Keratinocyte (primary cell): ENCODE measurements at places on chromosomes 3 and 15. TPM values are rescaled to one million over a fixed set of nuclear protein-coding genes. Genes with fewer than 3 reads are reported as not detected.

- no peak overlapping the region for H3K27ac ChIP-seq
- H3K27me3 ChIP-seq: no peaks in the 10 kb centered on the region
- no peaks in the 10 kb centered on the region for H3K4me1 ChIP-seq
Measured at GRCh38 chr15:84666373-84666772, 8.4 kb upstream of the NMB start.

DNA sequence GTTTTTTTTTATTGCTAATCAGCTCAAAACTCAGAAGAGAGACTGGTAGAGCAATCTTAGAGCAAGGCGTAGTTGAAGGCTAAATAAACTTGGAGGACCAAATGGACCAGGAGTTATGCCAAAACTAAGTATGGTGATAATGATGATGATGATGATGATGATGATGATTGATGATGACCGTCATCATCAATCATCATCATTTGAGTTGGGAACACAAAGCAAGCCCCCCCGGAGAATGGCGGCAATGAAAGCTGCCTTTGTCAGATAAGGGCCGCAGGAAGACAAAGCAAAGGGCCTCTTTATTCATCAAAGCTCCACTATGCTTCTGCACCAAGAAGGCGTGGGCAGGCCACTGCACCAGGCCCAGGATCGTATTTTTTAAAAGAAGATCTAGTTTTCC is 82.1 kb upstream of the RAD18 start:
- DNase-seq: no peak
- H3K4me1 ChIP-seq: no peaks in the 10 kb centered on the region
- H3K27me3 ChIP-seq: no peaks in the 10 kb centered on the region
- H3K36me3 ChIP-seq: peaks cover 11% of the 10 kb centered on the region
- H3K4me3 ChIP-seq: no peak overlapping the region

DNA sequence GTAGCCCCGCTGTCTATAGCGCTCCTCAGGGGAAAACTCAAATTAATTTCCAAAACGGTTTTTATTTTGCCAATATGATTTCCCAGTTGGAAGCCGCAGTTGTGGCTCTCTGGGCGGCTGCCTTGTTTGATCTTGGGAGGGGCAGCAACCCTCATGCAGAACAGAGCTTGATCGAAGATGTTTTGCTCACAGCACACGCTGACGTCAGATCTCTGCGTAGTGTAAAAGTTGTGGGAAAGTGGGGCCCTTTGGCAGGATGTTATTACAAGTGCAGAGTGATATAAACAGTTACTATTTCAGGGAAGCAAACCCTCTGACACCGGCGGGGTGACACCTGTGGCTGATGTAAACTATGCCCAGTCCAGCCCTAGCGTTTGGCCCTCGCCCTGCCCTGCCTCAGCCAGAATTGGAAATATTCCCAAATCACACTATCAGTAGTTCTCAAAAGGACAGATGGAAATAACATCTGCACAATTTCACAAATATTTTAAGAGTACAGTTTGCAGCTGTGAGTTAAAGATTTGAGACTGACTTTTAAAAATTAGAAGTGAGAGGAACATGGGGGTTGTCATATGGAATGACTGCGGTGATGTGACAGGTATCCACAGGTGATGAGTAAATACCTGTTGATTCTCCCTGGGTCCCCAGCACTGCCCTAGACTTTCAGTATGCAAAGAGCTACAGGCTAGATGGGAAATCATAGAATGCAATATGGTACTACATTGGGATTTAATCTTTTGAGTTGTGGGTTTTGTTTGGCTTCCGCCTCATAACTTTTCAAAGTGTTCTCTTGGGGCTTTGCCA is 1.7 kb downstream of the SYNM start:
- DNase-seq: no peak
- H3K4me3 ChIP-seq: no peak overlapping the region
- no peaks in the 10 kb centered on the region for H3K36me3 ChIP-seq
- no peaks in the 10 kb centered on the region for H3K4me1 ChIP-seq

GRCh38 chr3:22632536-22632935 is 570.6 kb upstream of the UBE2E2 start:
- no peak for DNase-seq
- H3K36me3 ChIP-seq: no peaks in the 10 kb centered on the region
- no peaks in the 10 kb centered on the region for H3K4me1 ChIP-seq
- H3K27ac ChIP-seq: no peak overlapping the region
- no peak overlapping the region for H3K4me3 ChIP-seq

GRCh38 chr3:66648975-66649374 is 148.2 kb upstream of the LRIG1 start:
- no peak overlapping the region for H3K27ac ChIP-seq
- DNase-seq: no peak
- no peaks in the 10 kb centered on the region for H3K4me1 ChIP-seq

DNA sequence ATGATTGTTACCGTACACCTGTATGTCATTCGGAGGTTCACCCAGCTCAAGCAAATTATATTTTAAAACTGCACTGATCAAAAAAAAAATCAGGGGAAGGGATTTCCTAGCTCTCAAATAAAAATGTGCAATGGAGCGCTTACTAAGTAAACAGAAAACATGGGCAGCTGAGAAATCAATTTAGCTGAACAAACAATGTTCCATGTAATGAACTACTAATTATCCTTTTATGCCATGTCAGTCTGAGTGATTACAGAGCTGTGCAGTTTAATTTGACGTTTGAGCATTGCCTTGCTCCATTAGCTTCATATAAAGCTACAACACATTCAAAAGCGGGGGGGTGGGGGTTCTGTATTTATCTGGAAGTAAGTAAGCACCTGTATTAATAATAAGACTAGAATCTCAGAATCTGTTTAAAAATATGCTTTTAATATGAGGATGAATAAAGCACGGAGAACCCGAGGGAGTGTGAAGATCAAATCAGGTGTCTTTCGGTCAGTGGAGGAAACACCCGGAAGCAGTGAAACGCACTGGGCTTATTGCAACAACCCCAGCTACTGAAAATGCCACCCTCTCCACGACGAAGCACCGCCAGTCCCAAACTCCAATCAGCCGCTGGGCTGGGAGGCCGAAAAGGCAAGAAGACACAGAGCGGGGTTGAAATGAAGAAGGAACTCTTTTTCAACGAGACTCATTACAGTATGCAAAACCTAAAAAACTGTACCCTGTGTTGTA is 196.5 kb upstream of the ATP11B start:
- DNase-seq: no peak
- no peak overlapping the region for H3K27ac ChIP-seq
- no peak overlapping the region for H3K4me3 ChIP-seq

DNA sequence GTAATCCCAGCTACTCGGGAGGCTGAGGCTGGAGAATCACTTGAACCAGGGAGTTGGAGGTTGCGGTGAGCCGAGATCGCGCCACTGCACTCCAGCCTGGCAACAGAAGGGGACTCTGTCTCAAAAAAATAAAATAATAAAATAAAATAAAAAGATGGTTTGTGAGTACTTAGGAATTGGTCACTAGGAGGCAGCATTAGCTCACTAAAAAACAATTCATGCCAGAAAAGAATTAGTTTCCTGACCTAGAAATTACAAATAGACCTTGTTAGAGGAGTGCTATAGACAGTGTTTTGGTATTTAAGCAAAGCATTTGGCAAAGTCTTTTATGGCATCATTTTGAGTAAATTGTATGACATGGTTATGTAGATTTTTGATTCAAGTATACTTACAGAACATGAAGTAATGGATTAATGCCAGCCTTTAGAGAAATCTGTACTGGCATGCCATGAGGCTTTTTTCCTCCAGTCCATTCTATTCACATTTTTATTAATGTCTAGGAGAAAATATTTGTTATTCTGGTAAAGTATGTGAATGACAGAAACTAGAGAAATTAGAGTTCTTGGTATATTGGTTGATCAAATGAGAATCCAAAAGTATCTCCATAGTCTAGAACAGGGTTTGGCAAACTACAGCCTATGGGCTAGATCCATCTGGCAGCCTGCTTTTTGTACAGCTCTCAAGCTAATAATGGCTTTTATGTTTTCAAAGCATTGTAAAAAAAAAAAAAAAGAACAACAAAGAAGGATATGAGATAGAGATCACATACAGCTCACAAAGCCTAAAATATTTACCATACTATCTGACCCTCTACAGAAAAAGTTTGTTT is 81.6 kb downstream of the LRRC49 start:
- peaks cover 8% of the 10 kb centered on the region for H3K4me1 ChIP-seq
- DNase-seq: no peak
- H3K27ac ChIP-seq: no peak overlapping the region
- H3K27me3 ChIP-seq: no peaks in the 10 kb centered on the region
- H3K4me3 ChIP-seq: no peak overlapping the region

GRCh38 chr3:71728632-71729342 is 3.6 kb upstream of the EIF4E3 start:
- no peak overlapping the region for H3K4me3 ChIP-seq
- H3K4me1 ChIP-seq: peaks cover 13% of the 10 kb centered on the region
- H3K36me3 ChIP-seq: no peaks in the 10 kb centered on the region
- DNase-seq: no peak
- no peak overlapping the region for H3K27ac ChIP-seq

DNA sequence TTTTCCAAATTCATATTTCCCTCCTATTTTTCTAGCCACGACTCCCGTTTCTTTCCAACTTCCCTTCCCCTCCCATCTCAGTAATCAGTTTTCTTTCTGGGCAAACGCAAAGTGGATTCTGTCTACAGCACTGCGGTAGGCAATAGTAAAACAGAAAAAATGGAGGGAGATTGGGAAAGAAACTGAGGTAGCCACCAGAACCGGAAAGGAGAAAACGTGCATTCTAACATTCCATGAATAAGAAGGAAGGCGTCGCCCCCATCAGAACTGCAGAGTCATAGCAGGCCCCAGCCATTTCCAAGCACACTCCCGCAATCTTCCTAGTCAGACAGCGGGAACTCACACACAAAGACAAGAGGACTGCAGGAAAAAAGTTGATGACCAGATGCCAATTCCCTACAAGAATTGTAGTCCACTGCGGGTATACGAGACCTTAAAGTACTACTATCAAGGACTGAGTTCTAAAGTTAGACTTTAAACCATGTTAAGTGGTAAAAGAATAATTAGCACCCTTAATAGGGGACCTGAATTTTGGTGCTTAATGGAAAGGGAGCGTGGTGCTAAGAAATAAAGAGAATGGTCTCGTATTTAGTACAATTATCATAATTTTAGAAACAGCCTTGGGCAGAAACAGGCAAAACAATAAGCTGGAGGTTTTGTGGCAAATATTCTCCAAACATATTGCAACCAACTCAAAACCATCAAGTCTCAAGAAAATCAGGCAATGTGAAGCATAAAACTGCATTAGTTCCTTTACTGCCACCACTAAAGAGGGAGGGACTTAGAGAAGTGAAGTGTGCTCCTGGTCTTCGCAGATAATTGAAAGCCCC is 1.4 kb downstream of the PFN2 start:
- peak overlapping the region; percentile 53 for H3K4me3 ChIP-seq
- no peaks in the 10 kb centered on the region for H3K27me3 ChIP-seq
- H3K4me1 ChIP-seq: peaks cover 17% of the 10 kb centered on the region
- H3K27ac ChIP-seq: peak overlapping the region; percentile 72
- DNase-seq: no peak
- peaks cover 3% of the 10 kb centered on the region for H3K36me3 ChIP-seq

GRCh38 chr3:21188459-21188858 is 562.6 kb downstream of the ZNF385D start:
- H3K4me1 ChIP-seq: no peaks in the 10 kb centered on the region
- H3K27me3 ChIP-seq: no peaks in the 10 kb centered on the region
- H3K27ac ChIP-seq: no peak overlapping the region
- no peak overlapping the region for H3K4me3 ChIP-seq
- no peak for DNase-seq

DNA sequence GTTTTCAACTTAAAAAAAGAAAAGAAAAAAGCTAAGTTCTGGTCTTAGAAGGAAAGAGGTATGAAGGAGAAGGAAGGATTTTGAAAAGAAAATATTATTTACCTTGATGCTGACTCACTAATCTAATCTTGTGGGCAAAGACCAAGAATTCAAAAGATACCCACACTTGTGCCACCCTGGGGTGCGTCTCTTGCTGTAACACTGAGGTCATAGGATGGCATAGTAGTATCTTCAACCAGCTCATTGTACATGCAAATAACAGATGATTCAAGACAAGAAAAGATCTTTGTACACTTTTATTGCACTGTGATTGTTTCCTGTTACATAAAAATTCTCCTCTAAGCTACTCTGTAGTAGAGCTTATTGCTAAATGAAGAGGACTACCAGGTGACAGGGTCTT is 17.3 kb downstream of the PLS1 start:
- DNase-seq: no peak
- peaks cover 8% of the 10 kb centered on the region for H3K4me1 ChIP-seq
- no peak overlapping the region for H3K27ac ChIP-seq
- no peak overlapping the region for H3K4me3 ChIP-seq

GRCh38 chr15:28955993-28956421 is 70.2 kb downstream of the APBA2 start:
- DNase-seq: no peak
- no peaks in the 10 kb centered on the region for H3K27me3 ChIP-seq
- no peaks in the 10 kb centered on the region for H3K4me1 ChIP-seq
- no peak overlapping the region for H3K4me3 ChIP-seq
- H3K36me3 ChIP-seq: no peaks in the 10 kb centered on the region
- H3K27ac ChIP-seq: no peak overlapping the region

- H3K36me3 ChIP-seq: no peaks in the 10 kb centered on the region
- no peaks in the 10 kb centered on the region for H3K27me3 ChIP-seq
- no peak for DNase-seq
- H3K4me1 ChIP-seq: no peaks in the 10 kb centered on the region
Measured at GRCh38 chr3:10404377-10404776, 83.5 kb upstream of the SEC13 start.

- H3K4me3 ChIP-seq: no peak overlapping the region
- no peaks in the 10 kb centered on the region for H3K36me3 ChIP-seq
- no peaks in the 10 kb centered on the region for H3K4me1 ChIP-seq
- DNase-seq: no peak
- no peak overlapping the region for H3K27ac ChIP-seq
Measured at GRCh38 chr3:8784676-8785435, 15.4 kb upstream of the OXTR start.

DNA sequence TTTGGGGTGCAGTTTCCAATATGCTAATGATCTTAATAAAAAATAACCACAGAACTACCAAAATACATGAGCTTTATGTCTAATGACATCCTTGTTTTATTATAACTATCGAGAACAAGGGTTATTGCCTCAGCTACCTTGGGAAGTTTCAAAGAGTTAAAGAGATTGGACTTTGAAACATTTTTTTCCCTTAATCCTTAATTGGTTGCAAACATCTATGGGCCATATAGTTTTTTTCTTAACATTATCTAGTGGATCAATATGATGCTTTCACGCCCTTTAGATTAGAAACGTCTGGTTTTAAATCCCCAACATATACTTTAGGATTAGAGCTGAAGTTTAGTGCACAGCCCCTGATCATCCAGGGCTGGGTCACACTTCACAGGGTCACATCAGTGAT is 219.2 kb upstream of the SGO1 start:
- H3K4me3 ChIP-seq: no peak overlapping the region
- DNase-seq: no peak
- no peaks in the 10 kb centered on the region for H3K36me3 ChIP-seq
- H3K27me3 ChIP-seq: no peaks in the 10 kb centered on the region
- no peak overlapping the region for H3K27ac ChIP-seq

GRCh38 chr15:58898150-58898680 is 35.3 kb downstream of the SLTM start:
- no peaks in the 10 kb centered on the region for H3K27me3 ChIP-seq
- no peaks in the 10 kb centered on the region for H3K4me1 ChIP-seq
- H3K4me3 ChIP-seq: no peak overlapping the region
- DNase-seq: no peak
- peaks cover 17% of the 10 kb centered on the region for H3K36me3 ChIP-seq
- H3K27ac ChIP-seq: no peak overlapping the region

GOLGA6L4 gene
- polyA plus RNA-seq: 0.44 to 1.6 TPM (median 0.86 TPM) in 3 replicates

ALG3 gene
- polyA plus RNA-seq: 44.4 to 49.6 TPM (median 48.2 TPM) in 3 replicates

ZNF662 gene
- polyA plus RNA-seq: 0.57 to 1.4 TPM (median 1.1 TPM) in 3 replicates

SHC4 gene
- polyA plus RNA-seq: 0.61 to 0.94 TPM (median 0.87 TPM) in 3 replicates

BFSP2 gene
- polyA plus RNA-seq: not detected in 3 replicates

CNTN4 gene
- polyA plus RNA-seq: 0.03 TPM in 1 of 3 replicates, not detected in the others

CFAP91 gene
- polyA plus RNA-seq: not detected in 3 replicates

UROC1 gene
- not detected in 3 replicates for polyA plus RNA-seq

IGSF10 gene
- polyA plus RNA-seq: under 0.01 to 0.01 TPM (median 0.01 TPM) in 3 replicates

CLDN18 gene
- polyA plus RNA-seq: not detected in 3 replicates

ZNF80 gene
- not detected in 3 replicates for polyA plus RNA-seq

CLRN1 gene
- not detected in 3 replicates for polyA plus RNA-seq
